ENCODE measurements at places on chromosomes 16 and 17. TPM values are rescaled to one million over a fixed set of nuclear protein-coding genes. Genes with fewer than 3 reads are reported as not detected.
A peak's percentile ranks its signal among the peaks of the same experiment; 100 is the strongest.

- no peak for DNase-seq
These were observed 3.8 kb upstream of the VAC14 start for GRCh38 chr16:70804734-70805169.

DNA sequence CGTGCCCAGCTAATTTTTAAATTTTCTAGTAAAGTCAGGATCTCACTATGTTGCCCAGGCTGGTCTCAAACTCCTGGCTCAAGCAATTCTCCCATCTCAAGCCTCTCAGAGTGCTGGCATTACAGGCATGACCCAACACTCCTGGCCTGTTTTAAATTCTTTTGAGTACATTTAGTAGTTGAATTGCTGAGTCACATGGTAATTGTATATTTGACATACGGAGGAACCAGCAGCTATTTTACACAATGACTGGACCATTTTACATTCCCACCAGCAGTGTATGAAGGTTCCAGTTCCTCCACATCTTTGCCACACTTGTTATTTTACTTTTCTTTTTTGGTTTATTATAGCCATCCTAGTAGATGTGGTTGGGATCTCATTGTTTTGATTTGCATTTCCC lies 43.6 kb downstream of the RHOT1 start:
- DNase-seq = no peak

DNA sequence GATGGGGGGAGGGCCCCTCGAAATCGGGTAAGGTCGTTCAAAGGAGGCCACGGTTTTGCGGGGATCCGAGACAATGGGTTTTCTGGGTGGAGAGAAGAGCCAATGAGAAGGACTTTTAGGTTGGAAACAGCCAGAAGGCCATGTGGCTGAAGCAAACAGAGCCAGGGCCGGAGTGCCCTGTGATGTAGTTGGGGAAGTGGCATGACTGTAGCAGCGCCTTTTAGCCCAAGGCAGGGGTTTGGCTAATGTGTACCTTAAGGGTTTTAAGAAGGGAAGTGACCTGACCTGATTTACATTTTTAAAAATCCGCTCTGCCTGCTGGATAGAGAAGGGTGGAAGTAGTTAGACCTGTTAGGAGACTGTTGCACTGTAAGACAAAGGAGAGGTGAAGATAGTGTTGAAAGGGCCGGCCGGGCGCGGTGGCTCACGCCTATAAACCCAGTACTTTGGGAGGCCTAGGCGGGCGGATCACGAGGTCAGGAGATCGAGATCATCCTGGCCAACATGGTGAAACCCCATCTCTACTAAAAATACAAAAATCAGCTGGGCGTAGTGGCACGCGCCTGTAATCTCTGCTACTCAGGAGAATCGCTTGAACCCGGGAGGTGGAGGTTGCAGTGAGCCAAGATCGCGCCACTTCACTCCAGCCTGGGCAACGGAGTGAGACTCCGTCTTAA lies 1.0 kb downstream of the LYRM1 start:
- peak; percentile 63 for DNase-seq

DNA sequence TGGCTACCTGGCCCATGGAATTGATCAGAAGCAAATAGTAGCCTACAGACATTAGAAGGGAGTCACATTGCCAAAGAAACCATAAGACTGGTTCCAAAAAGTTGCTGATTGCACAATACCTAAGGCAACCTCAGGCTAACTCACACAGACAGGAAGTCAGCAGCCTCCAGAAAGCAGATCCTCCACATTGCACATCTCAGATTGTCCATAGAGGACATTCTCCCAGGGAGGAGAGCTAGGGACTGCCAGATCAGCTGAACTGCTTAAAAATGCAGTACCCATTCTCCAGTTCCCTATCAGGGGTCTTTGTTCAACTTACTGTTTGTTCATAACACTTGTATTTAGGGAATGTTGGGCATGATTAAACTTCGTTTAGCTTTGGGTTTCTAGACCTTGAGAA lies 4.2 kb downstream of the CCL3 start:
- DNase-seq = no peak

The CASKIN2 gene
- 30.6 TPM for total RNA-seq

DNA sequence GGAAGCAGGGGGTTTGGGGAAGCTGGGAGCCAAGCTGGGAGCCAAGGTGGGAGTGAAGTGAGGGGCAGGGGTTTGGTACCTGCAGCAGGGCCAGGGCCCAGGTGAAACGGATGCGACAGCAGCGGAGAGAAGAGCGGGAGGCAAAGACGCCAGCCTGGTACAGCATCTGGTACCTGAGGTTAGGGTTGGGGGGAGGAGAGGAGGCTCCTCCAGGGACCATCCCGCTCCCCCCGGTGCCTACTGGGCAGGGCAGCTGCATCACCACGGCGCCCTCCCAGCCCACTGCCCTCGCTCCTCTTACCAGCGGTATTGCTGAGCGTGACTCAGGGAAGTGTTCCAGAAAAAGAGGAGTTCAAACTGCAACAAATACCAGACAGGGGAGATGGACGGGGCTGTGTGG lies 9.8 kb downstream of the CLN3 start:
- peak; percentile 28 for DNase-seq

The TBC1D3B gene
- total RNA-seq = 8.9 TPM

DNA sequence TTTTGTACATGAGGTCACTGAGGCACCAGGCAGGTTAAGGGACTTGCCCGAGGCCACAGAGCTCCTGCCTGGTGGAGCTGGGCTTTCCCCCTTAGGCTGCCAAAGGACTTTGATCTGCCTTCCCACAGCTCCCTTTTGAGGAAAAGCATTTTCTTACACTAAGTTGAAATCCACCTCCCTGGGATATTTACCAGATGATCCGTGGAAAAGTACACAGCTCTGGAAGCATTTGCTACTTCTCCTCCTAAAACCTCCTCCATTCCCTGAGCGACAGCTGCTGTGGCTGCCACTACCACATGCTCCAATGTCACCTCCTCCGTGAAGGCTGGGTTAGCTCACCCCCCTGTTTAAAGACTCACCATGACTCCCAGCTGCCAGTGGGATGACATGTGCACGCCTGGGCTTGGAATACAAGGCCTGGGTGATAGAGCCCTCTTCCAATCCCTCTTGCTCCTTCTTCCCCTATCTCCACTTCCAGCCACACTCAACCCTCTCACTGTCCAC lies 1.2 kb upstream of the MPRIP start:
- peak; percentile 56 for DNase-seq

DNA sequence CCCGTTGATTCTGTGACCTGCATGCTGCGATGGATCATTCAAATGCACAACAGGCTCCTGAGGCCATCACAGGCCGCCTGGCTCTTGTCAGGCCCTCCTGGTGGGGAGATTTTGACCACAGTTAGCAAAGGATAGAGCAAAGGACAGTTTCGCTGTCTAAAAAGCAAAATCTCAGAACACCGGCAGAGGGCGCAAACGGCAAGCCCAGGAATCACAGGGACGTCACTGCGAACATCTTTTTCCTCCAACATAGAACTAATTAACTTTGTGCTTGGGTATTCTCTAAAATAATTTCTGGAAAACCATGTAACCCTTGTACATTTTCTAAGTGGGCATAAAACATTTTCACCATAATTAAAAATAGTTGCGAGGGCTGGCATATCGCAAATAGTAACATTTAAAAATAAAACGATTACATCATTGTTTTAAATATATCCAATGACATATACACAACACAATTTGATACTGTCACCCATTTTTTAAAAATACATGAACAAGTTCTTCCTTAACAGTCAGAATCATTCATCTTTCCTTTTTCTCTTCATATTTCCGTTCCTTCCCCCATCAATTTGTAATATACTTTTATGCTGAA lies 19.7 kb upstream of the SLC47A1 start:
- DNase-seq = peak; percentile 76

The AATK gene
- total RNA-seq = 37.0 TPM

The ACOX1 gene
- total RNA-seq = 170 TPM

DNA sequence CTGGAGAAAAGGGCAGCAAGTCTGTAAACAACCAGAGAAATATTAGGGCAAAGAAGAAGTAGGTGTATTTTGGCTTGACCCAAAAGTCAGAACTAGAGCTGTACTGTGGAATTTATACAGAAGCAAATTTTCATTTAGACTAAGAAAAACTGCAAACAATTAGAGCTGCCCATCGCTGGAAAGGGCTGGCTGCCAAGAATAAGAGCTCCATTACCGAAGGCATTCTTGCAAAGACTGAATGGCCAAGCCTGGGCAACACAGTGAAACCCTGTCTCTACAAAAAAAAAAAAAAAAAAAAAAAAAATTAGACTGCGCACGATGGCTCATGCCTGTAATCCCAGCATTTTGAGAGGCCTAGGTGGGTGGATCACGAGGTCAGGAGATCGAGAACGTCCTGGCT lies 53.9 kb upstream of the TMC5 start:
- DNase-seq = no peak

DNA sequence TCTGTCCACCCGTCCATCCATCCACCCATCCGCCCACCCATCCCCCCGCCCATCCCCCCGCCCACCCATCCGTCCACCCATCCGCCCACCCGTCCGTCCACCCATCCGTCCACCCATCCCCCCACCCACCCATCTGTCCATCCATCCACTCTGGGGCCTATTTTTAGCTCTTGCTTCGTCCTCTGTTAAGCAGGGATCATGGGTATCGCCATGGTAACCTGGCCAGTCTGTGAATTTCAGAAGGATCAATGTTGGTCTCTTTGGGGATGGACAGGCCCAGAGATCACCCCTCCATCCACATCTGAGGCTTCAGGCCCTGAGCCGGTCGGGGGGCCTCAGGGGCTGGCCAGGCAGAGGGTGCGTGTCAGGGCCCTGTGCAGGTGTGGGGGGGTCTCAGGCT lies 15.2 kb upstream of the DPEP1 start:
- no peak for DNase-seq

The LRRC46 gene
- total RNA-seq = 0.42 TPM

GRCh38 chr17:74345433-74346241 lies 16.0 kb downstream of the BTBD17 start:
- no peak for DNase-seq

GRCh38 chr17:76492989-76493501 lies 8.2 kb downstream of the RHBDF2 start:
- DNase-seq = peak; percentile 63

GRCh38 chr17:49978501-49978900 lies 9.5 kb downstream of the DLX4 start:
- no peak for DNase-seq

DNA sequence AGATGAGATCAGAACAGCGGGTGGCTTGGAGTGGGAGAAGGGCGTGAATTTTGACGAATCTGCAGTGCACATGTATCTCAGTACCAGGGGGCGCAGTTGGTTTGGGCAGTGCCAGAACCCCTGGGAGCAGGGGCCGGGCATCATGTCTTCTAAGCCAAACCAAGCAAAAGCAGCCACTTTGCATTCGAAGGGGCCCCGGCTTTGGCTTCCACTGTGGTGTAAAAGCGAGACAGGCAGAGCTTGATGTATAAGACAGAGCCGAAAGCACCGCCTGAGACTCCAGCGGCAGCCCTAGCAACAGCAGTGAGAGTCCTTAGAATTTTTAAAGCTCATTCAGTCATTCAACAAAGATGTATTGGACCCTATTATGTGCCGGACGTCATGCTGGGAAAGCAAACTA lies 3.8 kb upstream of the XYLT1 start:
- peak; percentile 21 for DNase-seq

DNA sequence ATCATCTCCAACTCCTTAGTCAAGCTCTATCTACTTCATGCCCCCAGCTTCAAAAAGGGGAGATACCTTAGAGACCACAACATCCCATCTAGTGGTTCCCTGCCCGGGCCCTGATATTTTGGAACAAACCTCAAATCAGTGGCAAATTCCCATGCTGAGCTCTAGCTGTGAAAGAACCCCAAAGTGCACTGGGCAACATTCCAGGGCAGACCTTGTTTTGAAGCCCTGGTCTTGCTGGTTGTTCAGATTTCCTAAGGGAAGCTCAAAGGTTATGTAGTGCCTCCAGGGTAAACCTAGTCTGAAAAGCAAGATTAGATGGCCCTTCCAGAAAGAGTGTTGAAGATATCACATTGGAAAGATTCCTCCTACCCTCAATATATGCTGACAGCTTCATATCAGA lies 16.3 kb downstream of the FAM117A start:
- no peak for DNase-seq

DNA sequence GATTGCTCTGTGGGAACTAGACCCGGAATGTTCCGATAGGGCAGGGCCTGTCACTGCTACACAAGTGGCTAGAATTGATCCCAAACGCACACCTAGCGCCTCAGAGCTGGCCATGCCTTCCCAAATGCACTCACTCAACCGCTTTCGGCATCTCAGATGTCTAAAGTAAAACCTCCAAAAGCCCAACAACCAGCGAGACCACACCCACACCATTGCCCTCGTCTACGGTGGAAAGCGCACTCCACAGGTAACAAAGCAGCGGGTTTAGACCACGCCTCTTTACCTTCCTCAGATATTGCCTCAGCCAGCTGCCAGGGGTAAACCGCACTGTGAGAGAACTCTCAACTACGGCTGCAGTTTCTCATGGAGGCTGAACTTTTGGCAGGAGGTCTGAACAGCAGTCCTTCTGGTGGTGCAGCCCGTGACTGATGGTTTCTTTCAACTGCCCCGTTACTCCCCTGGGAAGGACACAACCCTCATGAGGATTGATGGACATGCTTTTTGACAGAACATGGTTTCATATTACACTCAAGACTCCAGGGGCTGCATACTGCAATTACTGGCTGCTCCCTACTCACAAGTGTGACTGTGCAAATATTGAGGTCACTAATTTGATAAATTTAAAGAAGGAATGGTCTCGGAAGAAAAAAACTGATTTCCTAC lies 34.5 kb downstream of the USP7 start:
- DNase-seq = no peak

The BRIP1 gene
- total RNA-seq = 3.3 TPM

The KRT12 gene
- 3.9 TPM for total RNA-seq

GRCh38 chr16:10992797-10993196 lies 48.4 kb downstream of the CLEC16A start:
- DNase-seq = no peak

GRCh38 chr16:15141586-15141985 lies 47.5 kb upstream of the RRN3 start:
- no peak for DNase-seq

DNA sequence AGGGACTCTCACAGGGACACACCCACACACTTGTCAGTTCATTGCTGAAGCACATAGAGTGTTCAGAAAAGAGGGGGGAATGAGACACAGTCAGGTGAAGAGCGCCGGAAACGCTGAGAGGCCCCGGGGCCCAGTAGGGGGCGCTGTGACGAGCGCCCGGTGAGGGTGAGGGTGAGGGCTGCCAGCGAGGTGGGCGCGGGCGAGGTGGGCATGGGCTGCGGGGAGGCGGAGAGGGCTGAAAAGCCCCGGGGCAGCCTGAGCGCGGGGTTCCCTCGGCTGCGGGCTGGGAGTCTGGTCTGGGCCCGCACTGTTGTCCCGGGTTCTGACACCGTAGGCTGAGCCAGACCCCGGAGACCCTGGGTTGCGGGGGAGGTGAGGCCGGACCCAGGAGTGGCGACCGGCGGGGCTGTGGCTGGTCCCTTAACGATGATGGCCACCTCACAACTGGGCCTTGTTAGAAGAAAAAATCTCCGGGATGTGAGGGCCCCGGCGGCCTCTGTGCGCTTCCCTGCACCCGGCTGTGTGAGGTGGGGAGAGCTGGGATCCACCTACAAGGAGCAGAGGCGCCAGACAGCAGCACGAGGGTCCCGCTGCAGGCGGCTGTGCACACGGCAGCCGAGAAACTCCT lies 91.4 kb downstream of the C16orf78 start:
- no peak for DNase-seq

The P2RX5 gene
- total RNA-seq = 2.6 TPM

GRCh38 chr17:72334205-72334604 lies 213.4 kb downstream of the SOX9 start:
- no peak for DNase-seq

GRCh38 chr16:88953003-88953690 lies 23.9 kb downstream of the CBFA2T3 start:
- no peak for DNase-seq

The CDH1 gene
- 770 TPM for total RNA-seq

- DNase-seq = no peak
These were observed 21.5 kb downstream of the PARN start for GRCh38 chr16:14608604-14609003.

The OR1A1 gene
- total RNA-seq = not detected
